ENCODE measurements at places on chromosomes 2 and 18. TPM values are rescaled to one million over a fixed set of nuclear protein-coding genes. Genes with fewer than 3 reads are reported as not detected.

The MAL gene
- 1.8 TPM for total RNA-seq

The SRD5A2 gene
- not detected for total RNA-seq

The LCT gene
- 0.11 TPM for total RNA-seq

The EVX2 gene
- total RNA-seq: not detected

The LRRC30 gene
- total RNA-seq: not detected

The COBLL1 gene
- total RNA-seq: 0.32 TPM

The MYCN gene
- not detected for total RNA-seq

The IFIH1 gene
- 35.1 TPM for total RNA-seq

The SULT1C4 gene
- not detected for total RNA-seq

The MALL gene
- total RNA-seq: 0.26 TPM

The RAB17 gene
- total RNA-seq: 1.1 TPM

The CPLX4 gene
- total RNA-seq: not detected

The GALNT5 gene
- 0.05 TPM for total RNA-seq

The LBX2 gene
- 1.2 TPM for total RNA-seq

The LYPD6B gene
- 1.9 TPM for total RNA-seq

The YWHAQ gene
- total RNA-seq: 283 TPM

The SLC9A4 gene
- 0.05 TPM for total RNA-seq

The ME2 gene
- total RNA-seq: 88.5 TPM

The TMEM17 gene
- 0.87 TPM for total RNA-seq

The TCF23 gene
- not detected for total RNA-seq

The POTEI gene
- total RNA-seq: 0.11 TPM

The ELMOD3 gene
- total RNA-seq: 10.1 TPM

The MC4R gene
- total RNA-seq: not detected

The DTNA gene
- total RNA-seq: 0.36 TPM

The ITPRID2 gene
- total RNA-seq: 22.5 TPM

The MEP1B gene
- not detected for total RNA-seq

The EML6 gene
- 0.32 TPM for total RNA-seq

The UGT1A7 gene
- total RNA-seq: not detected

The AGBL5 gene
- 23.7 TPM for total RNA-seq

The C2orf78 gene
- total RNA-seq: 0.51 TPM

The MDH1B gene
- 1.0 TPM for total RNA-seq

The IKZF2 gene
- 145 TPM for total RNA-seq

The RAD51AP2 gene
- not detected for total RNA-seq

The SAP130 gene
- 26.2 TPM for total RNA-seq

The CIDEA gene
- total RNA-seq: not detected

The UGP2 gene
- 64.8 TPM for total RNA-seq

The CELF4 gene
- total RNA-seq: not detected

Data from GM12878 (cell line).